ENCODE measurements at places on chromosomes 3 and 15.
A peak's percentile ranks its signal among the peaks of the same experiment; 100 is the strongest.

- DNase-seq, result no peak
Observed at GRCh38 chr3:30662836-30663235, 56.4 kb downstream of the TGFBR2 start.

DNA sequence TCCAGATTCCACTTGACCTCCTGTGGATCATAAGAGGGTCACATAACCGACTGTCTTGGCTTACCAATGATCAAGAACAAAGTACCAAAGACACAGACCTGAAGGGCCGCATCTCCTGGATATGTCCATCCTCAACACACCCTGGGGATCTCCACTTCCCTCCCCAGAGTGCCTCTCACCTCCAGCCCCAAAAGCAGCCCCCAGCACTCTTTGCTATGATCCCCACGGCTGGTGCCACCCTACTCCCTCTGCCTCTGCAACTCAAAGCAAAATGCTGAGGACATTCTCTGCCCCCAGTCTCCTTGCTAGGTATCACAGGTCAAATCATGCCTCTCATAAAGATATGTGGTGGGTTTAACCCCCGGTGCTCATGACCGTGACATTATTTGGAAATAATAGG, 32.7 kb downstream of the SLCO2A1 start:
- DNase-seq, result no peak

- DNase-seq, result no peak
Observed at GRCh38 chr3:67848299-67848698, 193.9 kb upstream of the SUCLG2 start.

DNA sequence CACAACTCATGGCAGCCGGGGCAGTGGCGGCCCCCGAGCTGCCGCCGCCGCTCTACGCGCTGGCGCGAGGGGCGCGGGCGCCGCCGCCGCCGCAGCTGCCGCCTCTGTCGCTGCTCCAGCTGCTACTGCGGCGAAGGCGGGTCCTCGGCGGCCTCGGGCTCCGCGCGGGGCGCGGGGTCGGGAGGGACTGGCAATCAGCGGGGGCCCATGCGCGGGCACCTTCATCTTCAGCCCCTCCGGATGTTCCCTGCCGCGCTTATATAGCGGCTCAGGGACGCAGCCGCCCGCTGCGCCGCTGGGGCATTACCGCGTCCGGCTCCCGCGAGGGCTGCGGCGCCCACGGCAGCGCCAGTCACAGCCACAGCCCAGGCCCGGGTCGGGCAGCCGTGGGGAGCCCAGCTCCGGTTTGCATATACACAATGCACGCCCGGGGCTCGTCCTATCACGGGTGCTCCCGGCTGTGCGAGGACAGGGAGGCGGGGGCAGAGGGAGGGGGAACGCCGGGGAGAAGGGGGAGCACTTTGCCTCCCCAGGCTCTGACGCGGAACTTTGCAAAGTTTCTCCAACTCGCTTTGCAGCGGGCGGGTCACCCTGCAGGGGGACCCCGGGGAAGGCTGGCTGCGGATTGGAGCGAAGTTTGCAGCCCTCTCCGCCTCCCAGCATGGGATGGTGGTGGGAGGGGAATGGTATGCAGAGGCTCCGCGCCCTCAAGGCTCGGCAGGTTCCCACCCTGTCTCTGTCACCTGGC, at the start of gene VGLL3:
Gene VGLL3 (minus strand): TSS at position 416 of the 748 bp plus-strand sequence. CDS start 406 bp downstream, at position 10.
- no peak for DNase-seq

GRCh38 chr3:141940194-141940776, 63.8 kb downstream of the ATP1B3 start:
- peak; percentile 75 for DNase-seq

- DNase-seq, result no peak
Observed at GRCh38 chr3:128551867-128552266, 58.9 kb upstream of the GATA2 start.

DNA sequence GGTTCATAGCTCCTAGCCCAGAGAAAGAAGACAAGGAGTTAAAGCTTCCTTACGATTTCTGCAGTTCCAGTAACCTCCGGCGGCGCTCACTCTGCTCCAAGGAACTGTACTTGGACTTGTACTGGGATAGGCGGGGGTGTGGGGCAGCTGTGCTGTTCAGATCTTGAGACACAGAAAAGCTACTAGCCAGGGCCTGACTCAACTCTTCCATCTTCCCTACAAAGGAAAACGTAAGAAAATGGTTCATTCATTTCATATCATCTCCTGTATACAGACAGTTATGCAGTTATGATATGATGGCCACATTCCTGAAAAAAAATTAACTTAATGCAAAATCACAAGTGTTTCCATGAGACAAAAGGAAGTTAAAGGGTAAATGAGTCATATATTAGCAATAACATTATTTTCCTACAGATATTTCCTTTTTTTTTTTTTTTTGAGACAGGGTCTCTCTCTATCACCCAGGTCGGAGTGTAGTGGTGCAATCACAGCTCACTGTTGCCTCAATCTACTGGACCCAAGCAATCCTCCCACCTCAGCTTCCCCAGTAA, 4.6 kb downstream of the SNUPN start:
- DNase-seq, result no peak

- no peak for DNase-seq
Observed at GRCh38 chr15:77226652-77227051, 155.7 kb upstream of the TSPAN3 start.

DNA sequence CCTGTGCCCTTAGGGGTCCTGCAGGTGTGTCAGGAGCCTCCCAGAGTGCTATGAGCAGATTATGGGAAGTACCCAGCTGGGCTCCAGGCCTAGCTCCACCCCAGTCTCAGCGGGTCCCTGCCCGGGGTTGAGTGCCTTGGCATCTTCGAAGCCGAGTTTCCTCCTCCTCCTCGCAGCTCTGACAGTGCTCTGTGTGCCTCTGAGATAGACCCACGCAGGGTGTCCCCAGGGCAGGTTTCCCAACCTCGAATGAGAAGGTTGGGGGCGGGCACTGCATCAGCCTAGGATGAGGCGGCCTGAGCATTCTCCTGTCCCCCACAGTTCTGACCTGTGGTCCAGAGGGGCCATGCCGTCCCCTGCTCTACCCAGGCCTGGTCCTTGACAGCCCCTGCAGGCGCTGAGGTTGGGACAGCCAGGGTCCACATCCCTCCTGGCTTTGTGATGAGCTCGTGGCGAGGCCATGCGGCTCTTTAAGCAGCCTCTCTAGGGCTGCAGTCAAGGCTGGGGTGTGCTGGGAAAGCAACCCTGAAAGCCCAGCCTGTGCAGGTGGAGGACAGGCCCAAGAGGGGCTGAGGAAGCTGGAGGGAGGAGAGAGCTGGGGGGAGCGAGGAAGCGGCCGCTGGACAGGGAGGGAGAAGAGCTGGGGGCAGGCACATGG, 20.2 kb upstream of the SKOR1 start:
- DNase-seq, result no peak

- DNase-seq, result no peak
Observed at GRCh38 chr3:128478576-128479506, 12.2 kb upstream of the DNAJB8 start.

DNA sequence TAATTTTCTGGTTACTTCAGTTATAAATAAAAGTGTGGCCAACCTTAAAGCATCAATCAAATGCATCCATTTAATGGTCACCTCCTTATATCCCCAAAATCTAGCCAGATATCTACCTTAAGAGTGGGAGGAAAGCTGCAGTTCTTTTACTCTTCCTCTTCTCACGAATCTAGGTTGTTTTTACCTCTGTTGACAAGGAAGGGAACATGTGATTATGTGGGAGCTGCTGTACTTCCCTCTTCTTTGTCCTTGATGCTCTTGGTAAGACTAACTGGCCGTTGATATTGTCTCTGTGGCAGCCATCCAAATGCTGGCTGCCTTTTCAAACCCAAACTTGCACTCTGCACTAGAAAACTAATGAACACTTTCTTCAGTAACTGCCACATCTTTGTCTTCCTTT, 275.3 kb upstream of the CADM2 start:
- no peak for DNase-seq

- no peak for DNase-seq
Observed at GRCh38 chr3:15277861-15278500, 54.4 kb downstream of the SH3BP5 start.

- no peak for DNase-seq
Observed at GRCh38 chr15:39798382-39798781, 15.7 kb upstream of the FSIP1 start.

- no peak for DNase-seq
Observed at GRCh38 chr3:193948459-193948858, 187.5 kb upstream of the HES1 start.

DNA sequence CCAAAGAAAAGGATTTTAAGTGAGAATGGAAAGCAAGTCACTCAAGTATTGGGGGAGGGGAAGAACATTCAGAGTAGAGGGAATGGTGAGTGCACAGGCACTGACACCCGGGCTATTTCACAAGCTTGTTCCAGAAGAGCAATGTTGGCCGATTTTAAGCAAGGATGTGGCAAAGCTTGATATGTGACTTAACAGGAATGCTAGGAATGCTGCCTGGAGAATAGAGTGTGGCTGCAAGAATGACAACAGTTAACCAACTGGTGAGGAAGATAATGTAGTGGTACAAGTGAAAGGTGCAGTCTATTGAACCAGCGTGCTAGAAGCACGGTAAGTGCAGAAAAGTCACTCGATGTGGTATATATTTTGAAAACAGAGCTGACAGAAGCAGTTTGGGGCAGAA, 6.2 kb upstream of the CCDC80 start:
- no peak for DNase-seq

DNA sequence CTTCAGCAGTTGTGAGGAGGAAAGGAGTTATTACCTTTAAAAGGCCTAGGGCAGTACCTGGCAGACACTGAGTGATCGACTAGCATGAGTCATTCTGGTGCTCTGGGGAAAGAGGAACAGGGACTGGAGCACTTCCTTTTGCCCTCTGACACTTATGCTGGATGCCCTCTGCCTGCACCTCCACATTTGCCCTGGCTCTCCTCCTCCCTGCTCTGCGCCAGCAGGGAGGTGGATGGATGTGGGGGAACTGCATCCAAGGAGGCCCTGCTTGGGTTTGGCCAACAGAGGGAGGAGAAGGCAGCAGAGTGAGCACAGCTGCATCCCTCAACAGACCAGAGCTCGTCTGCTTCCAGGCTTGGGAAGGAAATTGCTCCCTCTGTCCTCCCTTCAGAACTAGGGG, 75.0 kb downstream of the SEMA5B start:
- DNase-seq, result no peak

DNA sequence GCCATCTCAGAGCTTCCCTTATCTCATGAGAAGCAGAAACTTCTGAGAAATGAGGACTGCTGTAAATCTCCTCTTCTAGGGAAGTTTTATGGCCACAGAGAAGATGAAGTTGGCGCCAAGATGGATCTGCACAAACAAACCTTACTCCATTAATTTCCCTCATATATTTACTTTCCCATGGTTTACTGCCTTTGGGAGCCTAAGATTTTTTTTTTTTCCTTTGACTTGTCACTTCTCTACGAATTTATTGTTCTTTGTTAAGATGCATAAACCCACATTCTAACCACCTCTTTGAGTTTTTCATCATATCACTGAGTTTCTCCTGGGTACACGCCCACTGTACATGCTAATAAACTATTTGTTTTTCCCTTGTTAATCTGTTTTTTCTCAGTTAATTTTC, 21.5 kb upstream of the NPTN start:
- no peak for DNase-seq

DNA sequence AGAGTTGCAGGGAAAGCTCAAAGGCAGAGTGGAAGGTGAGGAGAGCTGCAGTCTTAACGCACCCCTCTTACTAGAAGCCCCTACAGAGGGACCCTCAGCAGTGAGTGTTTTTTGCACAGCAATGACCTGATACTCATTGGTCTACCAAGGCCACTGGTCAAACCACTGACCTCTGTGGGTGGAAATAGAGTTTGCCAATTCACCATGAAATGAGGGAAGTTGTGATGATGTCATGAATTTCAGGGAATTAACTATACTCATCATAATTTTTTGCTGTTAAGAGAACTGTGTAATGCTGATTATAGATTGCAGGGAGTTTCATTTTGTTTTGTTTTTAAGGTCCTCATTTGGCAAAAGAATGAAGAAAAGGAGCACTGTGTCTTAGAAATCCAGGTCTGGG, 101.7 kb upstream of the SMAD3 start:
- DNase-seq, result no peak

Data from NCI-H1694 treated with DMSO at 0.1 percent for 48 hours (cell line).